ENCODE measurements at places on chromosomes 4 and X. TPM values are rescaled to one million over a fixed set of nuclear protein-coding genes. Genes with fewer than 3 reads are reported as not detected.

Gene LANCL3
- total RNA-seq: 0.99 TPM

Gene SLITRK2
- not detected for total RNA-seq

Gene MAGEC1
- 0.07 TPM for total RNA-seq

Gene PRSS12
- not detected for total RNA-seq

Gene ZC4H2
- 5.5 TPM for total RNA-seq

Gene ZNF732
- total RNA-seq: 1.1 TPM

Gene PCDH19
- total RNA-seq: 0.33 TPM

Gene FGF16
- 4.5 TPM for total RNA-seq

Gene PIN4
- 14.2 TPM for total RNA-seq

Gene CXCL5
- 1.3 TPM for total RNA-seq

Gene KLHL2
- 28.5 TPM for total RNA-seq

Gene C4orf36
- total RNA-seq: 0.40 TPM

Gene MAGEE2
- total RNA-seq: not detected

Gene HPGD
- total RNA-seq: not detected

Gene CUL4B
- 89.2 TPM for total RNA-seq

Gene CXCL10
- 0.33 TPM for total RNA-seq

Gene ASB5
- total RNA-seq: not detected

Gene SMIM31
- total RNA-seq: not detected

Gene CHRDL1
- total RNA-seq: not detected

Gene SLIT2
- total RNA-seq: 10.1 TPM

Gene SLC2A9
- 0.92 TPM for total RNA-seq

Gene SRPK3
- 0.07 TPM for total RNA-seq

Gene ZFP42
- not detected for total RNA-seq

Gene GRPR
- total RNA-seq: under 0.01 TPM

Gene CYSLTR1
- total RNA-seq: not detected

Gene GPR34
- total RNA-seq: not detected

Gene MED28
- 21.4 TPM for total RNA-seq

Gene CWH43
- total RNA-seq: not detected

Gene MRPS18C
- 24.2 TPM for total RNA-seq

Gene PCYT1B
- under 0.01 TPM for total RNA-seq

Gene TMEM271
- not detected for total RNA-seq

Gene SNCA
- total RNA-seq: 120 TPM

Gene AFF2
- 0.26 TPM for total RNA-seq

Gene ASMTL
- 25.5 TPM for total RNA-seq

Gene LONRF3
- 22.4 TPM for total RNA-seq

Gene AMBN
- not detected for total RNA-seq

Gene LRP2BP
- total RNA-seq: 0.39 TPM

Gene VSIG1
- 0.71 TPM for total RNA-seq

Gene TCEAL5
- not detected for total RNA-seq

Gene USP17L24
- not detected for total RNA-seq

Gene CCKAR
- total RNA-seq: not detected

Gene ERAS
- total RNA-seq: not detected

Gene MAGEB10
- total RNA-seq: not detected

Gene TMPRSS11A
- not detected for total RNA-seq

Gene DMP1
- total RNA-seq: not detected

Gene GNPDA2
- total RNA-seq: 29.7 TPM

Gene RUFY3
- total RNA-seq: 30.0 TPM

Gene SEC24D
- total RNA-seq: 54.6 TPM

Gene DCAF8L2
- not detected for total RNA-seq

Gene ADH1A
- total RNA-seq: not detected

Gene UBL4A
- 47.5 TPM for total RNA-seq

Gene TKTL2
- not detected for total RNA-seq

Gene FDCSP
- total RNA-seq: not detected

Gene MAGEA1
- 0.07 TPM for total RNA-seq

Gene MPC1L
- not detected for total RNA-seq
